ENCODE measurements at places on chromosomes 3 and 15.

DNA sequence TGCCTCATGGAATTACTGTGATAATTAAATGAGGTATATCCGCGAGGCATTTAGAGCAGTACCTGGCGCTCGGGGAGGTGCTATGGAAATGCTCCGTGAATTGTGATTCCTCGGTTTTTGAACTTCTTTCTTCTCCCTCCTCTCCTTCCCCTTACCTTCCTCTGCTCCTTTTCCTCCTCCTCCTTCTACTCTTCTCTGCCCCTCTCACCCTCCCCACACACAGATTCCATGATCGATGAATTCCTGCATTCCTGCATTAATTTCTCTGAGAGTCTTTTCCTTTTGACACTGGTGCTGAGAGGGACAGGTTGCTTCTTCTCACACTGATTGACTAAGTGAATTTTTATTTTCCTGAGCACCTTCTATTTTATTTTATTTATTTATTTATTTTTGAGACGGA, 101.2 kb upstream of the RGMA start:
- no peak for DNase-seq

DNA sequence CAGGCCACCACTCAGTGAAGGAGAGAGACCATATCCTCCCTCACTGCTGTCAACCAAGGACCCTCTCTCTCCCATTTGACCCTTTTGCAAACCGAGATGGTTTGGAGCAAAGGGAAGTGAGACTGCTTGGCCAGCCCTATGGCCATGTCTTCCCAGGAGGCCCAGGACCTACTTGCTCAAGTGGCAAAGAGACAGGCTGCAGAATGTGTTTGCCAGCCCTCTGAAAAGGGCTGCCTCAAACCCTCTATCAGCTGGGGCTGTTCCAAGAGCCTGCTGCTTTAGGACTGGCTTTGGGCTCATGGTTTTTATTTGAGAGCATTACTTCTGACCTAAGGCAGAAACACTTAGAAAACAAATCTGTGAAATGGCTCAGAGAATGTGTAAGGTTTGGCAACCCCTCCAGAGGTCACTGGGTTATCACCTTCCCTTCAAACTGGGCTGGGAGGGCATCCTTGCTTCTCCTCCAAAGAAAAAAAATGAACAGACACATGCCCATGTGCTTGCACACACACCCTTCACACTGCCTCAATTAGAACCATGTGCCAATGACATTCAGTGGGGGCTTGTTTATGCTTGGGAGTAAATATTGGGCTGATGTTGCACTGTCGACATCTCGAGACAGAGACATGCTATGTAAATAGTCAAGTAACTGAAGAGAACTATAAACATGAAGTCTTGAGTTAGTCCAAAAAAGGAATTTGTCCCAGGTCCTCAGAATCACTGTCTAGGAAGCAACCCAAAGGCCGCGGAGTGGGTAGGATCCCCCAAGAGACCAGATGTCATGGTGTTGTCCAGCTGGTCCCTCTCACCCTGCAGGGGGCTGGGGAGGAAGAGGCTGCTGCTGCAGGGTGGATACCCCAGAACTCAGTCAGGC, 49.8 kb upstream of the CTDSPL start:
- no peak for DNase-seq

DNA sequence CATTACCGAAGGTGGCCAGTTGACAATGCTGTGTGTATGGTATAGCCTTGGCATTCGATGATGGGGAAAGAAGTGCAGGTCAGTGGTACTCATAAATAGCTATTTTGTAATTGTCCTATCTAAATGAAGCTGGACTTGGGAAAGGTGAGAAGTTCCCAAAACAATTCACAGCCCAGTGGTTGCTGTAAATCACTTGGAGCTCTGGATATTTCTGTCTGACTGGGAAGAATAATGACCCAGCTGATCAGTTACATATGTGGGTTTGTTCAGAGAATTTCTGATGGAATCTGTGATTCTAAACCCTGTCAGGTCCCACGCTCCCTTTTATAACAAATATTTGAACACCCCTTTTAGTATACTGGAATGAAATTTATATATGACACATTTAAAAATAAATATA, 133.9 kb upstream of the PFN2 start:
- no peak for DNase-seq

GRCh38 chr15:92914103-92914499, 14.0 kb downstream of the CHD2 start:
- no peak for DNase-seq

- no peak for DNase-seq
Measured at GRCh38 chr3:14460342-14461005, 58.1 kb downstream of the SLC6A6 start.

- DNase-seq, result no peak
Measured at GRCh38 chr3:161332792-161333191, 38.5 kb downstream of the SPTSSB start.

- no peak for DNase-seq
Measured at GRCh38 chr3:27201492-27201891, 167.7 kb downstream of the NEK10 start.

DNA sequence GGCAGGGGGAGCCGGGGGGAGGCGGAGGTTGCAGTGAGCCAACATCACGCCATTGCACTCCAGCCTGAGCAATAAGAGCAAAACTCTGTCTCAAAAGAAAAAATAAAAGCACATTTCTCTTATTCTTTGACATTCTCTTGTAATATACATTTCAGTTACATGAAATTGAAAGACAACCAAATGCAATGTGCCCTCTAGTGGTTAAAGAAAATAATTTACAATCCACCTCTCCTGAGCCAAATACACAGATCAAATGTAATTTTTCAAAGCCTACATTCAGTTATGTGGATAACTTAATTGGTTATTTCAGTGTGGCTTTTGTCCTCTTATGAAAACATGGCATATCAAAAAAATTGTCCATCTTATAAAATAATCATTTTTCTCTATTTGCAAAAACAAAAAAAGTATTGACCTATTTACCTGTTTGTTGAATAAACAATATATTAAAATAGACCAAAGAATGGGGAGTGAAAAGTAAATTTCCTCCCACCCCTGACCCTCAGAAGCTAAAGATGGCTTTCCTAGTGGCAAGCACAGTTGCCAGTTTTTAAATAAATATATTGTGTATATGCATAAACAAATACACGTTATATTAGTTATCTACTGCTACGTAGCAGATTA, 14.2 kb upstream of the U2SURP start:
- DNase-seq, result no peak

GRCh38 chr3:45124956-45125355, 21.2 kb downstream of the CDCP1 start:
- no peak for DNase-seq

DNA sequence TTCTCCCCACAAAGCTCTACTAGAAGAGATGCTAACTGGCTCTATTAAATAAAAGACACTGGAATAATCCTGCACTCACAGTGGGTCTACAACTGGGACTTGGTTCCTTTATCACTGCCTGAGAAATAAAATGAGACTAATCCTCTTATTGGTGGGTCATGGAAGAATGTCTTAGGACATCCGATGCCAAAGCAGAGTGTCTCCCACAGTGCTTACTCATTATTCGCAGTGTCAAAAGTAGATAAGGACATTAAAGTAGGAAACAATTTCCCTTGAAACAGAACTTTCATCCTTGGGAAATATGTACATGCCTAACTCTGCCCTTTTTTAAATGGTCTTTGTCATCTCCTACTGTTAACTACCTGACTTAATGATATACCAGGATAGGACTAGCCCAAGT, 71.5 kb downstream of the GSK3B start:
- no peak for DNase-seq

DNA sequence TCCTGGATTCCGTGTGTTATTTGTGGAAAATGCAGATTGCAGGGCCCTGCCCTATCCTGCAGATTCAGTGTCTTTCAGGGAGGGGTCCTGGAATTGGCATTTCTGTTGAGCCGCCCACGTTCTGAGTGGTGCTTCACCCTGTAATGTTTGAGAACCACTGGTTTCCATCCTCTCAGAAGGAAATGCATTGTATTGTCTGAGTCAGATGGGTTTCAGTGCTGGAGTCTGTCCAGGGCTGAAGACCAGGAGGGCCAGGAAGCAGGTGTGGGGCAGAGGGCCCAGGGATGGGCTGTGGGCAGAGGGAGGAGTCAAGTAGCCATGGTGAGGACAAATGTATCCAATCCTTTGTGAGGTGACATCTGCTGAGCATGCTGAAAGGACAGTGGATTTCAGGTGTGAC, 123.8 kb downstream of the SV2B start:
- DNase-seq, result no peak

DNA sequence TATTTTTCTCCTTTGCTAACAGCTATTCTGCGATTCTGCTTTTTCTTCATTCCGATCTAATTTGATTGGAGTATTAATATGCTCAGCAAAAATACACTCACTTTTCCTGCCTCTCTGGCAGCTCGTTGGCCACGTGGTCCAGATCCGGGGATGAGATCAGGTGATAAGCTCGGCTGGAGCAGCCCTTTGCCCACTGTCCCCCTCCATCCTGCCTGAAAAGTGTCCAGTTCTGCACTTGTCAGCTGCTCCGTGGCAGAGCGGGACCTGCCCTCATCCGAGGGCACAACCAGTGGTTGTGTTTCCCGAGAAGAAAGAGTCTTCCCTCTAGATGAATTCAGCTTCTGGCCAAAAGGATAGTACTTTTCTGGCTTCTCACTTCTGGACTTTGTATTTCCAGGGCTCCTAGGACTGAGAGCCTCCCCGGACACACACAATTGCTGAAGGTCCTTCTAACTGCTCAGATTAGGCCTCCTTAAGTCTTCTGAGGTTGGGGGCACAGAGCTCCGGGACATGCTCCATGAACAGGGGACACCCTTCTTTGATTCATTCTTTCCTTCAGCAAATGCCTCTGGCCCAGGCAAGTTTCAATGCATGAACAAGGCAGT, 103.9 kb upstream of the ALDH1A3 start:
- no peak for DNase-seq

DNA sequence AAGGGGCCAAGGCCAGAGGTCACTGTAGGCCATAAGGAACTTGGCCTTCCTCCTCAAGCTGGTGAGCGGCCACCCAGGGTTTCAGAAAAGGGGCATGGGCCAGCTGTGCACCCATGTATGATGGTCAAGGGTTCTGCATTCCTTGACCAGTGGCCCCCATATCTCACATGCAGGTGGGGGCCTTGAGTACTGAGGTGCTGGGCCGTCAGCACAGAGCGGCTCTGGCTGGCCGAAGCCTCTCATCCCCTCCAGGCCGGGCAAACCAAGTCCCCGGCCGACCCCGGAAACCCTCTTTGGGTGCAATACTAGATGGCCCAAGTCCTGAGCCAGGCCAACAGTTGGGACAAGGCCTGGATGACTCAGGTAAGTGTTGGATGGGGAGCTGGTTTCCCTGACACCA, 9.5 kb downstream of the ALG3 start:
- no peak for DNase-seq

DNA sequence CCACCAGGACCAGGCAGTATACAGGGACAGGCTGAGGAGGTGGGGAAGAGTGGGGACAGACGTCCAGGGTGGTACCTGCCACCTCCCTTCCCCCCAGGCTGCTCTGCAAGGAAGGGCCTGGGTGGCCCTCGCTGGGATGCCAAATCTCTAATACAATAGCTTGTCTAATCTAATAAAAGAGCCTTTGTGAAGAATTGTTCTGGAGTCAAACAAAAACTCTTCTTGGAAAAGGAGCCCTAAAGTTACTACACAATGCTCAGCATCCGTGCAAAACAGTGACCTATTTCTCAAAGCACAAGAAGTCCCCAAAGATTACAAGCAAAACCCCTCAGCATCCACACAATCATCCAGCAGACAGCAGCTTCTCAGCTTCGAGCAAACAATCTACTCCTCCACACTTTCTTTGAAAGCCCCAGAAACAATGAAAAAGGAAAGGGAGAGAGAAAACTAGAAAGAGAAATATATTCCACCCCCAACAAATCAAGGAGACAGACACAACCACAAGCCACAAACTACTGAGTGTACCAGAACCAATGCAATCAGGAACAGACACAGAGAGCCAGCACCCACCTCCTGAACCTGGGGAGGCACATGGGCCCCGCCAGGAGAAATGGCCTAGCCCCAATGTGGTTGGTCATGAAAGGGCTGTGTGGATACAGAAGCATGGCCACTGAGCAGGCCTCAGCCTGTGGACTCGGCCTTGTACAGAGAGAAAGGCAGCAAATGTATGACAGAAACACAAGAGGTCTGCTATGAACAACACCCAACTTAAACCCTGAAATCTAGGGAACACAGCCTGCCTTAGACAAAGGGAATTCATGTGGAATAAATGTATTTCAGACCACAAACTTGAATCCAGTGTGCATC, 177.1 kb upstream of the CHRNA7 start:
- no peak for DNase-seq

DNA sequence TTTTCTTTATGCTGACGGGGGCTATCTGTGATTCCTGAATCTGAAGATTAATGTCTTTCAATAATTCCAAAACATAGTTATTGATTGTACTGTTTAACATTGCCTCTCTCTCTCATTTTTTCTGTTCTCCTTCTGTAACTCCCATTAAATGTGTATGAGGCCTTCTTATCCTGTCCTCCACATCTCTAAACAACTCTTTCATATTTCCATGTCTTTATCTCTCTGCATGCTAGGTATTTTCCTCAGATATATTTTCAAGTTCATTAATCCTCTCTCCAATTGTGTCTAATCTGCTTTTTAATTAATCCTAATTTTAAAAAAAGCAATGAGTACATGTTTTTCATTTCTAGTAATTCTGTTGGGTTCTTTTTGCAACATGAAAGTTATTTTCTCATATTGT, 173.2 kb downstream of the TLE3 start:
- DNase-seq, result no peak

DNA sequence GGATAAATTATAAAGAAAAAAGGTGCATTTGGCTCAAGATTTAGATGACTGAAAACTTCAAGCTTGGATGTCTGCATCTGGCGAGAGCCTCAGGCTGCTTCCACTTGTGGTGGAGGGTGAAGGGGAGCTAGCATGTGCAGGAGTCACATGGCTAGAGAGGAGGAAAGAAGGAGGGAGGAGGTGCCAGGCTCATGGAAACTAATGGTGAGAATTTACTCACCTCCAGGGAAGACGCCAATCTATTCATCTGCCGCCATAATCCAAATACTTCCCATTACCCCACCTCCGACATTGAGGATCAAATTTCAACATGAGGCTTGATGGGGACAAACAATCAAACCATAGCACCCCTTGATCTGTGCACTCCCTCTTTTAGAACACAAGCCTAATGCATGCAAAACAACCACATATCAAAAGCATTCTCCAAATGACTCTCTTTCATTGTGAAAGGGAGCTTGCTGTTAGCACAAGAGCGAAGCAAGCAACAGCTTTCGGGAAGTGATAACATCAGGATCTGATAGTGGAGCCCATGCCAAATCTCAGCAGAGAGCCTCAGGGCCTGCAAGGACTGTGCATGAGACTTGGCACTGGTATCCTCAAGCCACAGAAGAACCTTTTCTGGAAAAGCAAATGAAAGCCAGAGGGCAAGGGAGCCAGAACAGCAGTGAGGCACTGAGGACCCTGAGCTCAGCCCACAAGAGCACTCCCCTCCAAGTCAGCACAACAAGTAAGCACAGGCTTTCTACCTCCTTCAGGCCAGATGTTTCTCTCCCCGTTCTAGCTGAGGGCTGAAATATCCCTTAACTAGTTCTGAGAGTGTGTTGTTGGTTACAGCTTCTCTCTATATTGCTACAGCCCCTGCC, 50.2 kb upstream of the THBS1 start:
- DNase-seq, result peak; percentile 44

- DNase-seq, result no peak
Measured at GRCh38 chr3:17195192-17195611, 310.4 kb downstream of the PLCL2 start.

- no peak for DNase-seq
Measured at GRCh38 chr15:90513448-90513847, 16.3 kb upstream of the CRTC3 start.

GRCh38 chr15:55742927-55743728, at the start of gene PRTG:
PRTG (minus strand) TSS chr15:55743152; CDS start chr15:55742931, 221 bp downstream.
- no peak for DNase-seq

GRCh38 chr15:66715720-66716655, 14.0 kb downstream of the SMAD6 start:
- DNase-seq, result no peak
